ENCODE measurements at places on chromosomes 12 and 14.

- DNase-seq: no peak
Observed at GRCh38 chr12:26422839-26423398, 227.5 kb downstream of the SSPN start.

DNA sequence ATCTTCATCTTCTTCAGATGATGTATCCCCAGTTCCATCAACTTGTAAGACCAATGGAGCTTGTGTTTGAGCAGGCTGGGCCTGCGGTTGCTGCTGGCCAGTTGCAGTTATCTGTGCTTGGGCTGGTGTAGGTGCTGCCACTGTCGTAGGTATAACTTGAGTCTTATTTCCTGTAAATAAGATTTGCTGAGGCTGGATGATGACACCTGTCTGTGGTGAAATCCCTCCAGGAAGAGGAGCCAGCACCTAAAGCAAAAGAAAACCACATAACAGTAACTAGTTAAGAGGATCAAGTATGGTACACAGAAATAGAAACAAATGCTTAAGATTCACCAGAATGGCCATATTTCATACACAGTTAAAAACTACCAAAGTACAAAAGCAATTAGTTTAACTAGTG lies 28.2 kb downstream of the GTF2A1 start:
- peak; percentile 45 for DNase-seq

GRCh38 chr14:32779840-32780239 lies 158.8 kb upstream of the NPAS3 start:
- no peak for DNase-seq

DNA sequence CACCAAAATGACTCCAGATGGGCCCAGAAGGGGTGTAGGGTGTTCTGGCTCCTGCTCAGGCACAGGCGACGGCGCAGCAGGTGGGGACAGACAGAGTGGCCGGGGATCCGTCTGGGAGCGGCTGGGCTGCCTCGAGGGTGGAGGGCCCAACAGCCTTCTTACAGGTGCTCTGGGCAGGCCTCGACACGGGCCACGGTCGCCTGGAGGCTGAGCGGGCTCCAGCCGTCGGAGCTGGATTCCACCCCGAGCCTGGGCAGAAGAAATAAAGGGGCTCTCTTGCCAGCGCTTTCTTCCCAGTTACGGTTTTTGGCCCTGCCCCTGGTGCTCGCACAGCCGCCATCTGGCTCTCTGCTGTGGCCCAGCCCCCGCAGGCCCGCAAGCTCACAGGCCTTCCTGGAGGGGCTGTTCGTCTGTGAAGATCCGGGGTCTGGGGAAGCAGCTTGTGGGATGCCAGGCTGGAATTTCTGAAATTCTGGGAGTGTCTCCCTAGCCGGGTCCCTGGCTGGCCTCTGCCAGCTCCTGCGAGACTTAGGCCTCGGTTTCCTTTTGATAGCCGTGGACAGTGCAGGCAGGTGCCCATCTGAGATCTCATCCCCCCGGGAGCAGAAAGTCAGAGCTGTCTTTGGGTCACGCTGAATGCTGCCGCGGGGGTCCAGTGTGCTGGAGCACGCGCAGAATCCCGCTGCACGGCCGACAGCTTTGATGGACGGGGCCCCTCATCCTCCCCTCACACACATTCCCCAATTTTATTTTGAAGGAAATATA lies 122.7 kb downstream of the PAPOLA start:
- DNase-seq: no peak

DNA sequence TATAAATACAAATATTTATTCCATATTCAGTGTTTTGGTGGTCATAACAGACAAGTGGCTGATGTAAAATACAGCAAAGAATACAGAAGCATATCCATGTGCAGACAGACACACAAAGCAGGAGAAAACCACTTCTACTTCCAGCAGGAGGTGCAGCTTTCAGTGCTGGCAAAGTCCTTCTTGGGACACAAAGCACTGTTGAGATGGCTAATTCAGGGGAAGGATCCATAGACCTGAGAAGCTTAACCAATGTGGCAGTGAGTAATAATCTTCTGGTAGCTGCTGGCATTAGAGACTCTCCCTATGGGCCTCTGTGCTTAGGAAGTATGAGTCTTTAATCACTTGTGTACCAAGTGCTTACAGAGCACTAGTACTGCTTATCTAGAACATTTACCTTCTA lies 26.8 kb downstream of the AMN1 start:
- DNase-seq: no peak

GRCh38 chr12:33044447-33044846 lies 147.9 kb upstream of the PKP2 start:
- no peak for DNase-seq
